ENCODE measurements at places on chromosomes 4 and X.

- no peak for DNase-seq
Measured at GRCh38 chrX:97479106-97479890, 595.6 kb downstream of the RPA4 start.

DNA sequence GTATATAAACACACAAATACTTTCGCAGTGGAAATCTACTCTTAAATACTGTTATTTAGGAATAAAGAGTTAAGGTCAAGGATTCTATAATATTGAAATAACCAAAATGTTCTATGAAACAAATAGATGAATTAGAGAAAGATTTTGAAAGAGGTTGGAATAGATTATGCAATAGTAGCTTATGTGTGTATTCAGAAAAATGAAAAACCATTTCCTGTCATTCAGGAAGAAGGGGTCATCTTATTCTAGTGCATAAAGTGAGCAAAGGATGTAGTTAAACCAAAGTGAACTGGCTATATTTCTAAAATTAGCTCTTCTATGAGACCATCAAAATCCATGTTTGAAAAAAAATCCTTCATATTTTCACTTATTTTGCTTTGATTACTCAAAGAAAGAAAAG, 30.0 kb upstream of the MYOZ2 start:
- DNase-seq = no peak

DNA sequence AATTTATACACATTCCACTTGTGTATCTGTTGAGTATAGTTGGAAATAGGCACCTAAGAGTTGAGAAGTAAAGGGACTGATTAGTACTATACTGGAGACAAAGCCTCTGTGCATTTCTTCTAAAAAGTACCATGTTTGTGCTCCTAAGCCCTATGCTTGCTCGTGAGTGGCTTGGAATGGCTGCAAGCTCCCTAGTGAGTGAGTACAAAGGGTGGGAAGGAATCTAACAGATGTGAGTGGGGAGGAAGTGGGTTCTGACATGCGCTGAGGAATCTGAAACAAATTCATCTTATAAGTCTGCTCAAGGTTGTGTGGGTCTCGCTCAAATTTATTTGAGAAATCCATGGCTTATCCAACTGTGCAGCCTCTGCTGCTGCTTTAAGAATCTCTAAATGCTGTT, 13.3 kb downstream of the SPCS3 start:
- DNase-seq = no peak

DNA sequence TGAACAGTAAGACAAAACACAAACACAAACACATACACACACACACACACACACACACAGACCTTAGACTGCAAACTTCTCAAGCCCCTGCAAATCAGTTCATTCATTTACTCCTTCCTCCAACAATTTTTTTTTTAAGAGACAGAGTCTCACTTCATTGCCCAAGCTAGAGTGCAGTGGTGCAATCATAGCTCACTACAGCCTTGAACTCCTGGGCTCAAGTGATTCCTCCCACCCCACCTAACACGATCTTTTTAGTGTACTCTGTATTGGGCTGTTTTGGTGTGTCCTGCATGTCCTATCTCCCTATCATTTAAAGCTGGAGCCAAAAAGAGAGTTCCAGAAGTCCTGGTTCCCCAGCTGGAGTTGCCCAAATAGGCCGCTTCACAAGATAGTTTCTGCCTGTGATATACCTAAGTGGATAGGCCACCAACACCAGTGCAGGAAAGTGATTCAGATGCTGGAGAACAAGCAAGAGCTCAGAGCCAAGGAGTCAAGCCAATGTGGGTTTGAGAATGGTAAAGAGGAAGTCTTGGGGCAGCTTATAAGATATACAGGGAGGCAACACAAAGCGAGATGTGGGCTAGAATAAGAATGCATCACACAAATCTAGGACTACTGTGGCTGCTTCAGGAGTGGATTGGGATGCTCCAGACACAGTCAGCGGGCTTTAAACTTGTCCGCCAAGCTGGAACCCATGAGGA, 85.4 kb upstream of the RAPGEF2 start:
- no peak for DNase-seq

DNA sequence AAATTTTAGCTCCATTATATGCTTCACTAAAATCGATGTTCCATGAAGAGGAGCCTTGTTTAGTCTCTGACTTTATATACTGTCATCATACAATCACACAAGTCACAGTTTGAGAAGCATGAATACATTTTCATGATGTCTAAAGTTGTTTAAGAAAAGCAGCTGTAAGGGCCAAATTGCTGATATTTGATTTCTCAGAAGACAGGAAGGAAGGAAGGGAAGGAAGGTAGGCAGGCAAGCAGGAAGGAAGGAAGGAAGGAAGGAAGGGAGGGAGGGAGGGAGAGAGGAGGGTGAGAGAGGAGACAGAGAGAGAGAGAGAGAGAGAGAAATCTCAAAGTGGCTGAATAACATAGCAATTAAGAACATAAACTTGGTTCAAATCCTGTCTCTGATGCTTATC, 153.7 kb downstream of the RTL9 start:
- DNase-seq = no peak

GRCh38 chrX:16664074-16664473, 14.1 kb downstream of the S100G start:
- no peak for DNase-seq

GRCh38 chrX:44974451-44974850, 101.5 kb downstream of the KDM6A start:
- peak; percentile 10 for DNase-seq

DNA sequence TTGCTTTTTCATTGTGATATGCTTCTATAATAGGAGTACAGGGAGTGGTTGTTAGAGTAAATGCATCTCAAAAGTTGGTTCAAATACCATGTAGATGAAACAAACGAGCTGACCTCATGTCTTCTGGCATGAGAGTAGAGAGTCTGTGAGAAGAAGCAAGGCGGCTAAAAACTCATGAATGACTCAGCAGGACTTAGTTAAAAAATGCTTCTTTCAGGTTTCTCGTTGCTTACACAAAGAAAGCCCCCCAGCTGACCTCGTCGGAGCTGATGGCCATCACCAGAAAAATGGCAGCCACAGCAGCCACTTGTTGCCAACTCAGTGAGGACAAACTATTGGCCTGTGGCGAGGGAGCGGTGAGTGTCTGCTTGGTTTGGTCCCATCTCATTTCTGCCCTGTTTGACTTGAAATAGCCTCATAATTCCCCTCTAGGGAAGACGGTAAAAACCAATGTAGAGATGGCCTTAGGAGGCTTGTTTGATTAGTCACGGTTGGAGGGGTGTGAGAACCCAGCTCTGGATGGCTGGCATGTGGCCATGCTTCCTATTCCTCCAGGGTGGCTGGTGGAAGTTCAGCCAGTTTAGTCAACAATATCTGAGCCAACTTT, 14.5 kb downstream of the AFP start:
- DNase-seq = peak; percentile 25

GRCh38 chr4:1512738-1513660, 106.8 kb upstream of the NKX1-1 start:
- DNase-seq = no peak

GRCh38 chr4:7992846-7993245, 53.2 kb upstream of the AFAP1 start:
- DNase-seq = no peak

GRCh38 chrX:133792198-133792953, 193.0 kb downstream of the GPC3 start:
- peak; percentile 18 for DNase-seq

GRCh38 chr4:183098019-183098722, 886 bp upstream of the WWC2 start:
- no peak for DNase-seq

DNA sequence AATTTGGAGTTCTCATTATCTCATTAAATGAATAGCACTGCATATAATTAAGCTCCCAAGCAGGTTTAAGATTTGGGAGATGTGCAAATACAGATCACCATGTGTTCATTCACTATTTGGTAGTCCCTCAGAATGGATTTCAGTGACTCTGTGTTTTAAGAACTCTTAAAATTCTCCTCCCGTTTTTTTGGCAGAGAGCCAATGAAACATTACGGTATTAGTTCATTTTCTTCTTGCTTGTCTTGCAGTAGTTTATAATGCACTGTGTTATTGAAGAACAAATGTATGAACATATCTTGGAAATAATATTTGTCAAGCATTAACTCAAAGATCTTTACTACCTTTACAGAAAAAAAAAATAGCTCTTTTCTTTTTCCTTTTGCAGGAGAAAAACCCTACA, 32.7 kb downstream of the KLF3 start:
- DNase-seq = no peak

DNA sequence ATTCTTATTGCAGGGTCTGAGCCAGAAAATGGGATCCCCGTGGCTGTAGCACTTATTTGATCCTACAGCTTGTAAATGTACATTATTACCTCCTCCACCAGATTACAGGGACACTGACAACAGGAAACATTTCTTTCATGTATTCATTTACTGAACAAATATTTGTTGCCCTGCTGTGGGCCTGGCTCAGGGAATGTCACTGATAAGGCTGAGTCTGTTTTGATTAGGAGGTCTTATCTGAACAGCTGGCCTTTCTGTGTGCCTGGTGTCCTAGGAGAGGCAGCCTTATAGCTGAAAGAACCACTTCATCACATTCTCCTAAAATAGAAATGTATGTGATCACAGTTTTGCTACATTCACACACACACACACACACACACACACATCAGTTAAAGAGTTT, 45.5 kb upstream of the PROM1 start:
- no peak for DNase-seq
